ENCODE measurements at places on chromosomes 3 and 15.

- H3K27ac ChIP-seq = no peak overlapping the region
- H3K36me3 ChIP-seq = no peaks in the 10 kb centered on the region
- peaks cover 22% of the 10 kb centered on the region for H3K27me3 ChIP-seq
- no peak for ATAC-seq
These were observed 34.4 kb downstream of the PRR20G start for GRCh38 chr3:127253491-127253890.

DNA sequence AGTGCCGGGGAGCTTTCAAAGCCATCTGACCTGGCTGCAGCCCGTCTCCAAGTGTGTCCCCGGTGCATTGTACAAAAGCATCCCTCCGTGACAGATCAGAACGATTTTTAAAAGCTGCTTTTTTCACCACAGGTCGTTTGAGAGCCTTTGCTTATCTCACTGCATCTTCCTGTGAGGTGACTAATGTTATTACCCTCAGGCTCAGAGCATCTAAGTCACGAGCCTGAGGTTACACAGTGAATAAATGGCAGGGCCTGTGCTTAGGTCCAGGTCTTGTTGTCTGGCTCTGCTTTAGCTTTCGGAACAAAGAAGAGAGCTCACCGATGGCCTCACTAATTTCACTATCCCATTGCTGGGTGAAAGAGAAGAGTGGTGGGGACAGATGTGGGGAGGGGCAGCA, 83.3 kb downstream of the SEC22A start:
- H3K27ac ChIP-seq = no peak overlapping the region
- no peaks in the 10 kb centered on the region for H3K36me3 ChIP-seq
- ATAC-seq = no peak
- H3K27me3 ChIP-seq = peaks cover 16% of the 10 kb centered on the region

DNA sequence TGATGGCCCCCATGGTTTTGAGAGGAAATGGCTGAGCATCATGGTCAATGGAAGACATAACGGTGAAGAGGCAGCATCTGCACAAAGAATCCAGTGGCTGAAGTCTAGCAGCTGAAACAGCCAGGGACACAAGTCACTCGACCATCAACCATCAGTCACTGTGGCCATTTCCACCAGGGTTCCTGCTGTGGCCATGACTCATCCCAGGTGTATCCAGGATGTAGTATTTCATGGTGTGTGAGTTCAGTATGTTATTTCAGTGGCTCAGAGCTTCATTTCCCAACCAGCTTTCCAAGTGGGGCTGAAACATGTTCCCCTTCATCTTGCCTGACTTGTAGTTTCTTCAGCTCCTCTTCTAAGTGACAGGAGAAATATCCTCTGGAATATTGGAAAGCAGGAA, 47.8 kb upstream of the WNT5A start:
- no peaks in the 10 kb centered on the region for H3K27me3 ChIP-seq
- no peaks in the 10 kb centered on the region for H3K4me1 ChIP-seq
- H3K36me3 ChIP-seq = no peaks in the 10 kb centered on the region
- no peak overlapping the region for H3K4me3 ChIP-seq
- no peak overlapping the region for H3K27ac ChIP-seq

- no peak overlapping the region for H3K4me3 ChIP-seq
- no peak for ATAC-seq
- H3K36me3 ChIP-seq = peaks cover 7% of the 10 kb centered on the region
- peaks cover 17% of the 10 kb centered on the region for H3K4me1 ChIP-seq
These were observed 58.6 kb upstream of the ARHGEF3 start for GRCh38 chr3:56860351-56860750.

GRCh38 chr3:128262457-128262856, 109.2 kb downstream of the EEFSEC start:
- H3K27ac ChIP-seq = no peak overlapping the region
- no peaks in the 10 kb centered on the region for H3K4me1 ChIP-seq
- no peak for ATAC-seq
- no peak overlapping the region for H3K4me3 ChIP-seq
- H3K27me3 ChIP-seq = no peaks in the 10 kb centered on the region

DNA sequence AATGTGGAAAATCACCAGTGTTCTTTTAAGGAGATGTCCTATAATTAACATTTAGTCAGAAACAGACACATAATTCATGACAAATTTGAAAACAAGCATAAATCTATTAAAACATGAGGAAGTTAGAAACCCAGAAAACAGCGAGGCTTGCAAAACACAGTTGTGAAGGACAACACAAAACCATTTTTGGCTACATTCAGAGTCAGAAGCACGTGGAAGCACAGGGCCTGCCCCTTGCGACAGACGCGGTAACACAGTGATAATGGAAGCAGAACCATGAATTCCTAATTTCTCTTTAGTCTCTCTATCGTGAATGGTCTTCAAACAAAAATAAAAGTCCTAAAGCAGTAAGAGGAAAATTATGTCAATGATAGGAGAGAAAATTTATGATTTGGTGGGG, 12.2 kb downstream of the NCEH1 start:
- H3K27ac ChIP-seq = no peak overlapping the region
- ATAC-seq = no peak

DNA sequence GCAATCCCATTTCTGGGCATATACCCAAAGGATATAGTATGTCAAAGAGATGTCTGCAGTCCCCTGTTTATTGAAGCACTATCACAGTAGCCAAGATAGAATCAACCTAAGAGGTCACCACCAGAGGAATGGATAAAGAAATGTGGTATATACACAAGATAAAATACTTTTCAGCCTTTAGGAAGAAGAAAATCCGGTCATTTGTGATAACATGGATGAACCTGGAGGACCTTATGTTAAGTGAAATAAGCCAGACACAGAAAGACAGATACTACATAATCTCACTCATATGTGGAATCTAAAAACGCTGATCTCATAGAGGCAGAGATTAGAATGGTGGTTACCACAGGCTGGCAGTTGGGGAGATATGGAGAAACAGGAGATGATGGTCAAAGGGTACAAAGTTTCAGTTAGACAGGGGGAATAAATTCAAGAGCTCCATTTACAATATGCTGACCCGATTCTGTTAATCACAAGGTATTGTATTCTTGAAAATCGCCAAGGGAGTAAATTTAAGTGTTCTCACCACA, 195.8 kb downstream of the MTHFS start:
- no peaks in the 10 kb centered on the region for H3K36me3 ChIP-seq
- no peaks in the 10 kb centered on the region for H3K27me3 ChIP-seq
- no peak overlapping the region for H3K4me3 ChIP-seq
- no peak overlapping the region for H3K27ac ChIP-seq
- no peaks in the 10 kb centered on the region for H3K4me1 ChIP-seq

GRCh38 chr3:86785386-86785785, 205.6 kb downstream of the VGLL3 start:
- no peaks in the 10 kb centered on the region for H3K4me1 ChIP-seq
- no peaks in the 10 kb centered on the region for H3K36me3 ChIP-seq
- H3K4me3 ChIP-seq = no peak overlapping the region
- ATAC-seq = no peak
- no peaks in the 10 kb centered on the region for H3K27me3 ChIP-seq

DNA sequence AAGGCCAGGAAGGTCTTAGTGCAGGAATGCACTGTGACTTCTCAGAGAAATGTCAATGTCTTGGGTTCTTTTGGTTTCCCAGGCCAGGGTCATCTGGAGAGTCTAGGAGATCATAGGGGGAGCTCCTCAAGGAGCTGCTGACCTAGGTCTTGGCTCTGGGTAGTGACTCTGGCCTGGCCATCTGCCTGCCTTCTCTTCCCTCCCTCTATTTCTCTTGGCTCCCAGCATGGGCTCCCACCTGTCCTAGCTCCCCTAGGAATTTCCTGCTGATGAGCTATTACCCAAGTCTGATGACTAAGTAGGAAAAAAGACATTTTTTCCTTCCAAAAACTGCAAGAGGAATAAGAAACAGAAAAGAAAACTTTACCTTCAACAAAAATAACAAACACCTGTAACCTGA, 57.4 kb downstream of the BSN start:
- no peak overlapping the region for H3K4me3 ChIP-seq
- no peak for ATAC-seq
- H3K27ac ChIP-seq = no peak overlapping the region
- no peaks in the 10 kb centered on the region for H3K4me1 ChIP-seq
- peaks cover 6% of the 10 kb centered on the region for H3K36me3 ChIP-seq

DNA sequence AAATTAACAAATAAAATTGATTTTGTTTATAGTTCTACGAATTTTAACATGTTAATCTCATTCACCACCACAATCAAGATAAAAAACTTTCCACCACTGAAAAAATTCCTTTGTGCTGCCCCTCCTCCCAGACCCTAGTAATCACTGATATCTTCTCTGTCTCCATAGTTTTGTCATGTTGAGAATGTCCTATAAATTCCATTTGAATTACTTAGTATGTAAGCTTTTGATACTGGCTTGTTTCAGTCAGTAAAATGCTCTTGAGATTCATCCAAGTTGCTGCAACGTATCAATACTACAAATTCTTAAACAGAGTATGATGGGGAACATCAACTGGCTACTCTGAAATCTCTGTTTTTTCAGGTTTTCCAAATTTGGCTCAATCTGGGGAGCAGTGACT, 129.6 kb downstream of the CTNNB1 start:
- no peaks in the 10 kb centered on the region for H3K4me1 ChIP-seq
- H3K4me3 ChIP-seq = no peak overlapping the region
- H3K27ac ChIP-seq = no peak overlapping the region
- no peaks in the 10 kb centered on the region for H3K27me3 ChIP-seq
- peaks cover 3% of the 10 kb centered on the region for H3K36me3 ChIP-seq

DNA sequence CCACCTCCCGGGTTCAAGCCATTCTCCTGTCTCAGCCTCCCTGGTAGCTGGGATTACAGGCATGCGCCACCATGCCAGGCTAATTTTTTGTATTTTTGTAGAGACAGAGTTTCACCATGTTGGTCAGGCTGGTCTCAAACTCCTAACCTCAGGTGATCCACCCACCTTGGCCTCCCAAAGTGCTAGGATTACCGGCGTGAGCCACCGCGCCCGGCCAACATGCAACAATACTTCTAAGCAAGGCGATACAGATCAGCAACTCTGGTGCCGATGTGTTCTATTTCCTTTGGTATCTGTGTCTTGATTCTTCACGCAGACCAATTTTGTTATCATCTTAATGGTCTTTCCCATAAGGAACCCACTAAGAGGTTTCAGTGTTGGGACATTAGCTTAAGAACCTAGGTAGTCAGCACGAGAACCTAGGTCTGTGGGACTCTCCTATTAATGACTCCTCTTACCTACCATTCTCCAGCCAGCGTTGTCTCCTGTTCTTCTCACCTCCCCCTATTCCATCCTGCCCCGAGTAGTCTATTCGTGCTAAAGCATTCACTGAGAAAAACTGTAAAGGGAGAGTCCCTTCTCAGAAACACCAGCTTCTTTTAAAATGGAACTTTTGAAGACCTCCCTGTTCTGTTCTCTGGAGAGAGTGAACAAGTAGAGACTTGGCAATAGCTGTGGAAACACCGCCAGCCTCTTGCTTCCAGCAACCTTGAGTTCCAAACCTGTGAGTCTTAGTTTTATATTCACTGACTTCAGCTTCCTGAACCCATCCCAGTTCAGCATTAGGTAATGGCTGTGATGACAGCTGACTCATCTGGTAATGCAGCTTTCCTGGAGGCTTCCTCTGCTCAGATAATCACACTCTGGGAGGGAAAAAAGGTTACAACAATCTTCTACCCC, 61.2 kb downstream of the TSC22D2 start:
- peaks cover 18% of the 10 kb centered on the region for H3K36me3 ChIP-seq
- H3K27ac ChIP-seq = no peak overlapping the region
- no peaks in the 10 kb centered on the region for H3K4me1 ChIP-seq

DNA sequence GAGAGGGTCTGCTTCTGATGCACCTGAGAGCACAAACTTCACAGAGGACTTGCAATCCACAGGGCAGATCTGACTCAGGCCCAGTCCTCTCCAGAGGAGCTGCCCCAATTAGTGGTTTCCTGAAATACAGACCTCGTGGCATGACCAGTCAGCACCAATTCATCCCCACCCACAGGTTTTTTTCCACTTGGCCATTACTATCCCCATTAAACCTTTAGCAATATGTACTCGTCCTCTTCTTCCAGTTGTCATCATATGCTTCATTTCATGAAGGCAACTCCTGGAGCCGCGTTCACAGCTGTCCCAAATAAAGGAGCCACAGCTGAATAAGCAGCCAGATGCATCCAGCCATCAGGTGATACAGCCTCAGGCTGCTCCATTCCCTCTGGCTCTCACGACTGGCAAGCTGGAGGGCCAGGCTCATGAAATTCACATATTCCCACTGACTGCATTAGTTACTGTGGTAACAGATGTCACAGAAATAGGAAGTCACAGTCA, 163.1 kb downstream of the FMN1 start:
- H3K4me3 ChIP-seq = no peak overlapping the region
- no peak overlapping the region for H3K27ac ChIP-seq
- no peaks in the 10 kb centered on the region for H3K4me1 ChIP-seq
- no peaks in the 10 kb centered on the region for H3K27me3 ChIP-seq

- H3K27me3 ChIP-seq = peaks cover 23% of the 10 kb centered on the region
- no peaks in the 10 kb centered on the region for H3K4me1 ChIP-seq
- no peak overlapping the region for H3K27ac ChIP-seq
- no peaks in the 10 kb centered on the region for H3K36me3 ChIP-seq
- no peak for ATAC-seq
These were observed 157.5 kb upstream of the HES1 start for GRCh38 chr3:193978486-193978885.

GRCh38 chr3:143726727-143727126, 121.5 kb downstream of the SLC9A9 start:
- H3K27me3 ChIP-seq = no peaks in the 10 kb centered on the region
- H3K27ac ChIP-seq = no peak overlapping the region
- peaks cover 13% of the 10 kb centered on the region for H3K36me3 ChIP-seq
- ATAC-seq = no peak
- H3K4me1 ChIP-seq = no peaks in the 10 kb centered on the region

DNA sequence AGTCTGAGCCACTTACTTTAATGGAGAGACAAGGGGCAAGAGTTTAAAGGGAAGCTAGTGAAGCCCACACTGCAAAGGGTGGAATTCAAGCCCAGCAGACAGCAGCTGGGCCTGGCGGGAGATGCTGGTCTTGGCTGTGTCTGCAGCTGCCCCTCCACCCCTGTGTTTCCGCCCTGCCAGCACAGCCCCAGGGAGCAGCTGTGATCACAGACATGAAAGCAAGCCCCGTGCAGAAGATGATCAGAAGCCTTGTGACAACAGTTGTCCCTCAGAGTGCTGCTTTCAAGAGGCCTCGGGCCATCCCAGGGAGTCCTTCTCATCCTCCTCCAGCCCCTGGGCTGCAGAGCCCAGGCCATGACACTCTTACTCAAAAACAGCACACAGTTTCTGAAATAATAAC, 24.1 kb upstream of the SLC6A1 start:
- ATAC-seq = no peak
- H3K27me3 ChIP-seq = peaks cover 53% of the 10 kb centered on the region
- H3K4me1 ChIP-seq = no peaks in the 10 kb centered on the region
- no peaks in the 10 kb centered on the region for H3K36me3 ChIP-seq
- no peak overlapping the region for H3K4me3 ChIP-seq

- no peak for ATAC-seq
- H3K4me1 ChIP-seq = peaks cover 8% of the 10 kb centered on the region
- H3K27me3 ChIP-seq = peaks cover 10% of the 10 kb centered on the region
- no peak overlapping the region for H3K27ac ChIP-seq
- no peak overlapping the region for H3K4me3 ChIP-seq
These were observed 232.6 kb downstream of the TBL1XR1 start for GRCh38 chr3:176964661-176965060.

- no peak overlapping the region for H3K4me3 ChIP-seq
- H3K27me3 ChIP-seq = no peaks in the 10 kb centered on the region
- H3K27ac ChIP-seq = no peak overlapping the region
These were observed 18.2 kb upstream of the HRH1 start for GRCh38 chr3:11136116-11136515.

GRCh38 chr3:110243081-110243480, 828.5 kb upstream of the NECTIN3 start:
- no peak overlapping the region for H3K4me3 ChIP-seq
- H3K27ac ChIP-seq = no peak overlapping the region
- H3K27me3 ChIP-seq = no peaks in the 10 kb centered on the region
- ATAC-seq = no peak
- H3K36me3 ChIP-seq = no peaks in the 10 kb centered on the region
